ENCODE measurements at places on chromosomes 16 and 17.

DNA sequence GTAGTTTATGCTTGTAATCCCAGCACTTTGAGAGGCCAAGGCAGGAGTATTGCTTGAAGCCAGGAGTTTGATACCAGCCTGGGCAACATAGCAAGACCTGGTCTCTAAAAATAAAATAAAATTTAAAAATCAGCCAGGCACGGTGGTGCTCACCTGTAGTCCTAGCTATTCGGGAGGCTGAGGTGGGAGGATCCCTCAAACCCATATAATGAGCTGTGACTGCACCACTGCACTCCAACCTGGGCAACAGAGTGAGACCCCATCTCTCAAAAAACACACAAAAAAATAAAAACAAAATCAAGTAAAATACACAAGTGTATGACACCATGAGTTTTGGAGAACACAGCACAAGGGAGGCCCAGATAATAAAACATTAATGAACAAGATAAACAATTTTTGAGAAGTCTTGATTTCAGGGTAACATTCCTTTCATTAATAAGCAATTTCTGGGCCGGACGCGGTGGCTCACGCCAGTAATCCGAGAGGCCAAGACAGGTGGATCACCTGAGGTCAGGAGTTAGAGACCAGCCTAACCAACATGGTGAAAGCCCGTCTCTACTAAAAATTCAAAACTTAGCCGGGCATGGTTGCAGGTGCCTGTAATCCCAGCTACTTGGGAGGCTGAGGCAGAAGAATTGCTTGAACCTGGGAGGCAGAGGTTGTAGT lies 17.9 kb downstream of the PRPSAP1 start:
- DNase-seq = no peak

DNA sequence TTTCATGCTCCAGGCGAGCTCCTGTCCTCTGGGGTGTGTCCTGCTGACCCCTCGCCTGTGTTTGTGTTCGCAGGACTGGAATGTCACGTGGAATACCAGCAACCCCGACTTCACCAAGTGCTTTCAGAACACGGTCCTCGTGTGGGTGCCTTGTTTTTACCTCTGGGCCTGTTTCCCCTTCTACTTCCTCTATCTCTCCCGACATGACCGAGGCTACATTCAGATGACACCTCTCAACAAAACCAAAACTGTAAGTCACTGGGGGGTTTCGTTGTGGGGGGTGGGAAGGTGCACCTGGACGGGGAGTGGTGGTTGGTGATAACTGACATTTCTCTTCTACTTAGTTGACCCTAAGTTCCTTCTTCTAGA lies 58.3 kb downstream of the ABCC1 start:
- no peak for DNase-seq

- DNase-seq = no peak
Observed at GRCh38 chr16:4200781-4201137, 41.1 kb downstream of the SRL start.

GRCh38 chr16:10552281-10552680 lies 28.1 kb downstream of the EMP2 start:
- DNase-seq = no peak

- DNase-seq = no peak
Observed at GRCh38 chr16:51024703-51025102, 126.4 kb downstream of the SALL1 start.

DNA sequence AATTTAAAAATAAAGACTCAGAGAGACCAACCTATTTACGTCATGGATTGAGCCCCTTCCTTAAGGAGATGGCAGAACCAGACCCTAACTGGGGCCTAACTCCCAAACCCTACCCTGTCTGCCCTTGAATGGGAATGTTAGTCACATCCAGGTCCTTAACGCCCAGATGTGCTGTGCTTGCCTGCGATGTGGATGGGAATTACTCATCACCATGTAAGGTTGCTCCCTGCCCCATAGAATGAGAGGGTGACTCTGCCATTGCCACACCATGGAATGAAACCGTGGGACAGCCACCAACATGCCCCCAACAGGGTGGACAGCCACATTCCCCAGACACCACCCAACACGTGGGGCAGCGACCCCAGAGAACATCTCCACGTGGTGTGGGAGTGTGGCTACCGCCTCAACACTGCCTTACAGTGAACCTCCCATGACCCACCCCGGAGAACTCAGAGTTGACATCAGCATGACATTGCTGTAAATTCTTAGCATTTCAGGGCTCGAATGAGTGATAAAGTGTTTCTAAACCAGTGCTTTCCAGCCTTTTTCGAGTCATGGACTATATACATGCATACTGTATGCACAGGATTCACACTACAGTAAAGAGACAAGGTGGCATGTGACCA lies 31.8 kb downstream of the SCNN1B start:
- DNase-seq = no peak

DNA sequence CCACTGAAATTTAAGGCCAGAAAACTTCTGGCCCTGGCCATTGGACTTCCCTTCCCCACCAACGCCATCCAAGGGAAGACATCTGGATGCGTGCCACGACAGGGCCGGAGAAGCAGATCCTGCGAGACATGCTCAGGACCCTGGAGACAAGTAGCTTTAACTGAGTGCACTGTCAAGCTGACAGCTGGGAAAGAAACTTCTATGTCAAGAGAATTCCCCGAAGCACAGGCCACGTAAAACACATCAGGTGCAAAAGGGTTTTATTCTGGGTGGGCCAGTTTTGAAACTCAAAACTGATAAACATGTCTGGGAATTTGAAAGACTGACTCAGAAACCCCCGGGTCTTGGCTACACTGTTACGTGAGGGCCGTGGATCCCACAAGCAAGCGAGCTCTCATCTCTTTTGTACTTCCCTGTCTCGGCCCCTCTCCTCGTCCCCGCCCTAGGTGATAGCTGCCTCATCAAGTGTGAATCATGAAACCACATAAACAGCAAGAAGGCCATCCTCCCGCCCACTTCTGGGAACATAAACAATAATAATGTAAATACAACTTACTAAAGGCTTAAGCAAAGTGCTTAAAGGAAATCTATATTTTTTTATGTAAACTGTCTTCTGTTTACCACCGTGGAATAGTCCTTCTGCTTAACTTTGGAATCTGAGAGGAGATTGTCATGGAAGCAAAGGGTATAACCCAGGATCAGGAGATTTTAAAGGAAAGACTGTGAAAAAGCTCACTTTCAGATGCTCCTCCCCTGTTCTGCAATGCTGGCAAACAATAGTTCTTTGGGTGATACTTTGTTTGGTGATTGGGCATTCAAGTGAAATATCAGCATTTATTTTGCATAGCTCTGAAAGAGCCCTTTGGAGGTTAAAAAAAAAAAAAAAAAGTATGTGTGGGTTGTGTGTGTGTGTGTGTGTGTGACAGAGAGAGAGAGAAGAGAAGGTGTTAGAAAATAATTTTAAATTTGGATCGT lies 406.0 kb upstream of the MAF start:
- peak; percentile 8 for DNase-seq

DNA sequence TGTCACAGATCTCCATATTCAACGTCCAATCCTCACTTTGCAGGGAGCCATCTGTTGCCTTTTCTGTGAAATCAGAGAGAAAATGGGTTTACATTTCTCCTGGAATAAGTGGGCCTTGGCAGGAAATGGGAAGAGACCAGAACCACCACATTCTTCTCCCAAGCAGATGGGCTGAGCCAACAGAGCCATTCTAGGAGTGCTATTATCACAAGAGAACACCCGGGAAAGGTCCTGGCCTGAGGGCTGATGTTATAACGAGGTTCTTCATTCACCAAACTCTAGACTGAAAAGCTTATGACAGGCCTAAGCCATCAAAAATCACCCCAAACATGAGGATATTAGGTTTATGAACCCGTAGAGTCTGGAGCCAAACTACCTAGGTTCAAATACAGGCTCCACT lies 64.7 kb downstream of the TOM1L2 start:
- no peak for DNase-seq

DNA sequence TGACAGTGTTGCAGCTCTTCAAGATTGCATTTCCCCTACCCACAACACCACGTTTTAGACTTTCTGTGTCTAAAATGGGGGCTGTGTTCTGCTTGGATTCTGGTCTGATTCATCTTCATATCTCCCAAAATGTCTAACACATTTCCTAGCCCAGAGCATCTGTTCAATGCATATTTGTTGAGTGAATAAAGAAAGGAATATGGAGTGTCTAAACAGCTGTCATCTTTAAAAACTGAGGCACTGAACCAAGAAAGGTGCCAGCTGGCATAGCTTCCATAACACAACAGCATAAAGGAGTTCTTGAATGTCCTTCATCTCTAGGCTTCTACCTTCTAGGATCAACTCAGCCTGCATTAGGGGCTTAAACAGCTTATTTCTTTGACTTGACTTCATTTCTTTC lies 67.4 kb downstream of the CDH11 start:
- DNase-seq = no peak

DNA sequence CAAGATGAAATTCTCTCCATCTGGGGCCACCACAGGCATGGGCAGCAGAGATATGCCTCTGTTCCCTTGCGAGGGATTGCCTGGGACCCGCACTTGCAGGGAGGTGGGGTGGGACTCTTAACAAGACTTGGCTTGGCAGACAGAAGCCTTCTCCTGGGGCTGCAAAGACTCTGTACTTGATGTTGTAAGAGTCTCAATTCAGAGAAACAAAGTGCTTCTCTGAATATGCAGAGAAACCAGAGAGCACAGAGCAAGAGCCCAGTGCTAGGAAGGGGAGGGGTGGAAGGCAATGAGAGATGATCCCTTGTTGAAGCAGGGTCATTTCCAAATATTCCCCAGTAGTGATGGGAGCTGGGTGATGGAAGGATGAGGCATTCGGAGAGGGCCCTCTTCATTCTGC lies 2.2 kb downstream of the MMP28 start:
- no peak for DNase-seq

DNA sequence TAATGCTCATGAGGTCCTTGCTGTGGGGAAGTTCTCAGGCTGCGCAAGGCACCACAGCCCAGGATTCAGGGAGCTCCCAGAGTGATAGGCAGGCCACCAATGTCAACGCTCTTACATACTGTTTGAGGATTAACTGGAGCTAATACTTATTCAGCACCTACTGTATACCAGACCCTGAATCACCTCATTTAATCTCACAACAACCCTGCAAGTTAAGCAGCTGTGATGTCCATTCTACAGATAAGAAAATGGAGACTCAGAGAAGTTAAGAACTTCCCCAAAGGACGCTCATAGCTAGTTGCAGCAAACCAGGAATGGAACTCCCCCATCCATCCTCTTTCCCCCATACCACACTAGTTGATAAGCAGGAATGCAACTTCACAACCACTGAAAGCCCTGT lies 25.5 kb upstream of the CCR7 start:
- DNase-seq = no peak

DNA sequence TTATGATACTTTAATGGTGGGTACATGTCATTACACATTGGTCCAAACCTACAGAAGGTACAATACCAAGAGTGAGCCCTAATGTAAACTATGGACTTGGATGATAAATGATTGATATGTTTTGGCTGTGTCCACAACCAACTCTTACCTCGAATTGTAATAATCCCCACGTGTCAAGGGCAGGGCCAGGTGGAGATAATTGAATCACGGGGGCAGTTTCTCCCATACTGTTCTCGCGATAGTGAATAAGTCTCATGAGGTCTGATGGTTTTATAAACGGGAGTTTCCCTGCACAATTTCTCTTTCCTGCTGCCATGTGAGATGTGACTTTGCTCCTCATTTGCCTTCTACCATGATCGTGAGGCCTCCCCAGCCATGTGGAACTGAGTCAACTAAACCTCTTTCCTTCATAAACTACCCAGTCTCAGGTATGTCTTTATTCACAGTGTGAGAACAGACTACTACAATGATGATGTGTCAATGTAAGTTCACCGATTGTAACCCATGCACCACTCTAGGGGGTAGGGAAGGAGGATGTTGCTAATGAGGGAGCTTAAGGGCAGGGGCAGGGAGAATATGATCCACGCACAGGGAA lies 7.0 kb upstream of the METTL22 start:
- DNase-seq = no peak

DNA sequence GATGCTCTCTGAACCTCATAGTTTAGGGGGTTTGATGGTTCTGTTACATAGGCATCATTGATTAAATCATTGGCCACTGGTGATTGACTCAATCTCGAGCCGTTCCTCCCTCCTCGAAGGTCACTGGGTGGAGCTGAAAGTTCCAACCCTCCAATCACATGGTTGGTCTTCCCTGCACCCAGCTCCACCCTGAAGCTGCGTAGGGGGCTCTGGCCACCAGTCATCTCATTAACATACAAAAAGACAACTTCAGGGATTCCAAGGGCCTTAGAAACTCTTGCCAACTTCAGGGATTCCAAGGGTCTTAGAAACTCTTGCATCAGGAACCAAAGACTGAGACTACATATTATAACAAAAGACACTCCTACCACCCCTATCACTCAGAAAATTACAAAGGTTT lies 306.5 kb upstream of the TNRC6C start:
- no peak for DNase-seq

- no peak for DNase-seq
Observed at GRCh38 chr17:80362428-80363119, 52.4 kb upstream of the ENDOV start.

- DNase-seq = no peak
Observed at GRCh38 chr17:79950751-79951150, 84.9 kb downstream of the TBC1D16 start.

DNA sequence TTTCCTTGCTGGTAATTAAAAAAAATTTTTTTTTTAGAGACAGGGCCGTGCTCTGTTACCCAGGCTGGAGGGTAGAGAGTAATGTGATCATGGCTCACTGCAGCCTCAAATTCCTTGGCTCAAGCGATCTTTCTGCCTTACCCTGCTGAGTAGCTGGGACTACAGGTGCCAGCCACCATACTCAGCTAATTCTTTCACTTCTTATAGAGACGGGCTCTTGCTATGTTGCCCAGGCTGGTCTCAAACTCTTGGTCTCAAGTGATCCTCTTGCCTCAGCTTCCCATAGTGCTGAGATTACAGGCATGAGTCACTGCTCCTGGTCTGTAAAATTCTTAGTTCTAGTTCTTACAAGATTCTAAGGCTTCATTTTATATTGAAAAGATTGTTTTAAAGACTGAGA lies 11.1 kb downstream of the SMIM36 start:
- no peak for DNase-seq

GRCh38 chr17:37107406-37108083 lies 158.8 kb downstream of the AATF start:
- peak; percentile 18 for DNase-seq

DNA sequence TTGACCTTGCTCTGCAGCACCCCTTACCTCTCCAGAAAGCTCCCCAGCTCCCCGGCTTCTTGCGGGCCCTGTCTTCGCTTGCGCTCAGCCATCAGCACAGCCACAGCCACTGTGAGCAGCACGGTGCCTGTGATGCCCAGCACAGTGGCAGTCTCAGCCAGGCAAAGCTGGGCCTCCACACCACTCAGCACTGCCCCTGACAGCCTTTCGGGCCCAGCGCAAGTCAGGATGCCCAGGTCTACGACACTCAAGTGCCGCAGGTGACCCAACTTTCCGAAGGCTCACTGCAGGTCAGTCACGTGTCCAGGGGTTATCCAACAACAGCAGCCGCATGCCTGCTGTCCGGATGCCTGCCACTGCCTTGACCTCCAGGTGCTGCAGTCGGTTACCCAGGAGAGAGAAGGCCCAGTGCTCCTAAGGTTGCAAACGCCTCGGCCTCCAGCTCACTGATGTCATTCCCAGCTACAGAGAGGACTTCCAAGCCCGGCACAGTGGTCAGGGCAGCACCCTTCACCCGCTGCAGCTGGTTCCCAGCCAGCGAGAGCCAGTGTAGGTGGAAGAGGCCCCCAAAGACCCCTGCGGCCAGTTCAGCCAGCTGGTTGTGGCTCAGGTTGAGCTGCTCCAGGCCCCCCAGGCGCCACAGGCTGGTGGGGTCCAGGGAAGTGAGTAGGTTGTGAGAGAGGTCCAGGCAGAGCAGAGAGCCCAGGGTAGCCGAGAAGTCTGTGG lies 8.9 kb upstream of the TMEM101 start:
- DNase-seq = no peak

- DNase-seq = no peak
Observed at GRCh38 chr17:1943436-1943831, 81.7 kb downstream of the RTN4RL1 start.

Measured in astrocyte of the cerebellum (primary cell).